Aorta (tissue), 5 donors: ENCODE measurements at places on chromosomes 6 and 20.

GRCh38 chr20:43444107-43444506, 13.6 kb upstream of the SRSF6 start:
- no peak for DNase-seq

DNA sequence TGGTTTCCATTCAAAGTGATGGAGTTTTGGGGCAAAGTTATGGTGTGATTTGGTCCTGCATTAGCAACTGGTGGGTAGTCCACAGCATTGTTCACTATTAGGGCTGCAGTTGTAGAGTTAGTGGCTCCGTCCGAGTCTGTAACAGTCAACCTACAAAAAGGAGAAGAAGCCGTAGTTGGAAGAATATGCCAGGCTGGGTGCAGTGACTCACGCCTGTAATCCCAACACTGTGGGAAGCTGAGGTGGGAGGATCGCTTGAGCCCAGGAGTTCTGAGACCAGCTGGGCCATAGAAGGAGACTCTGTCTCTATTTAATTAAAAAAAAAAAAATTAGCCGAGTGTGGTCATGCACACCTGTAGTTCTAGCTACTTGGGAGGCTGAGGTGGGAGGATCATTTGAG, 69.5 kb downstream of the KIAA0319 start:
- no peak for DNase-seq

DNA sequence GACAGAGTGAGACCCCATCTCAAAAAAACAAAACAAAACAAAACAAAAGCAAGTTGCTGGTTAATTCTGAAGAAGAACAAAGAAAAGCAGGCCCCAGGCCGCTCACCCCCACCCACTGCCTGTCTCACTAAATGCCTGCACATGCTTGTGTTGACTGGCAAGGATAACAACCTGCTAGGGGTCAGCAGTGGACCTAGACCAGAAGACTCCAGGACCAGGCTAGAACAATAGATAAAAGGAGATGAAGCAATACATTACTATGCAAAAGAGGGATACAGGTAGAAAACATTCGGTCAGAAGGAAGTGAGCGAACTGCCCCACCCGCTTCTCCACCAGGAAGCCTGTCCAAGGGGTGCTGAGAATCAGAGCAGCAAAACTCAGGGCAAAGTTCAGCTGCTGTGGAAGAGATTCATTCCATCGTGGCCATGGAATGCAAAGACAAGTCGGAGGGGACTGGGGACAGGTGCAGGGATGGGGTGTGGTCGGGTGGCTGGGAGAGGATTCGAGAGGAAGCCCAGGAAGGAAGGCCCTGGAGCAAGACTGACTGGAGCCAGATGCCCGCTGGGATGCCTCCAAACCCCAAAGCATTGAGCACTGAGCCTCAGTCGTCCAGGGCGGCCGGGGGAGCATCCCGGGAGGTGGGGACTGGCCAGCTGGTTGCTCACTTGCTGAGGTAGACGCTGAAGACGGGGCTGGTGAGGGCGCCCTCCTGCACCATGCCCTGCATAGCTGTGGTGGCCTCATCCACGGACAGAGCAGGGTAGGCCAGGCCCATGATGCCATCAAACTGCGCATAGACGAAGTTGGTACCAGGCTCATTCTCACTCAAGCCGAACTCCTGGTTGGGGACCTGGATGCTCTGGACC, 5.3 kb downstream of the PGC start:
- no peak for DNase-seq

DNA sequence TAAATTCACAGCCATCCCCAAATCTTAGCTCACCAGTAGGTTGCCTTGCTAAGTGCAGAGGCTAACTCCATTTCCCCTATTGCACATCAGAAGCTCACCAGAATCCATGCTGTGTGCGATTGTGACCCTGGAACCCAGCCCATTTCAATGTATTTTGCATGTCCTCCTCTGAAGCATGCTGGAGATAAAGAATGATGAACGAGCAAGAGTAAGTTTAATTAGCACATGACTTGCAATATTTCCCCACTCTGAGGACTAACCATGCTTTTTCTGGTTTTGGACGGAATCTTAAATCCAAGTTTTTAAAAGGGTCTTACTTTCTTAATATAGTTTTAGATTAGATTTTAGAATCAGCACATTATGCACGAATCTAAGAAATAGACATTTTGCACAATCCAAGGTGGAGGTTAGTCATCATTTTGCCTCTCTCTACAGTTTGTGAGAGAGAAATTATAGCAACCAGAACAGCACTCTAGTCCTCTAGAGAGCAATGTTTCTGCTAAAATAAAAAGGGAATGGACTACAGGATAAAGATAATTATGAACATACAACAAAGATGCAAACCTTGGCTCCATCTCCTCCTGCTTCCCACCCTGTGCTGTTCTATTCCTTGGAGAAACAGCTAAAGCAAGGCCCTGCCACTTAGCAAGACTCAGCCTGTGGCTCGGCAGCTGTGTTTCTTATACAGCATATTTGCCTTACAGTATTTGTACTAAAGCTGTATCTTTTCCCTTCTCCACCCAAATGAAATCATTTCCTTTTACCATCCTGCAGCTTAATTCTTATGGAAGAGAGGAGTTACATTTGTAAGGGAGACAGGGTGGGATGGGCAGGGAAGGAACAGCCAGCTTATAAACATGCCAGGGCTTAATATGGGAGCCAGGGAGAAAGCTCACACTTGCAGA, 24.9 kb upstream of the LAMA4 start:
- no peak for DNase-seq

DNA sequence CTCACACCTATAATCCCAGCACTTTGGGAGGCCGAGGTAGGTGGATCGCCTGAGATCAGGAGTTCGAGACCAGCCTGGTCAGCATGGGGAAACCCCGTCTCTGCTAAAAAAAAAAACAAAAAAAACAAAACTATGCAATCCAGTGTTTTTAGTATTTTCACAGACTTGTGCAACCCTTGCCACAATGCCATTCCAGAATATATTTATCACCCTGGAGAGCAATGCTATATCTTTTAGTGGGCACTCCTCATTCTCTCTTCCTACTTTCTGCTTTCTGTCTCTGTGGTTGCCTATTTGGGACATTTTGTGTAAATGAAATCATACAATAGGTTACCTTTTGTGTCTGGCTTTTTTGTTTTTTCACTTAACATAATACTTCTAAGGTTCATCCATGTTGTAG, 39.1 kb upstream of the MROH8 start:
- DNase-seq: no peak

DNA sequence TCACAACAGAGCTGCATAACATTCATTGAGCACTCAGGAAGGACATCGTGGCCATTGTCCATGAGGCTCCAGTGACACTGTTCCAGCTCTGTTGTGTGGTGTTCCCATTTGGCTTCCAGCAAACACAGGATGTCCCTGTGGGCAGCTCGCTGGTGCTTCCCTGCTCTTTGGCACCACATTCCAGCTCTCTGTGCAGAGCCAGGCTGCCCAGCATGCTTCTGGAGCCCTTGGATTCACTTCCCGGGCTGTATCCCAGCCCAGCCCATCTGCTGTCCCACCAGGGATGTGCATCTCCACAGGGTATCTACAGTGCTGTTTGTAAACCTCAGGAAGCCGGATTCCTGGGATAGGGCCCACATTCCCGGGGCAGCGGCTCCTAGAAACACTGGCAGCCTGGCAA, 57.2 kb downstream of the CTCFL start:
- peak; percentile 35 for DNase-seq

DNA sequence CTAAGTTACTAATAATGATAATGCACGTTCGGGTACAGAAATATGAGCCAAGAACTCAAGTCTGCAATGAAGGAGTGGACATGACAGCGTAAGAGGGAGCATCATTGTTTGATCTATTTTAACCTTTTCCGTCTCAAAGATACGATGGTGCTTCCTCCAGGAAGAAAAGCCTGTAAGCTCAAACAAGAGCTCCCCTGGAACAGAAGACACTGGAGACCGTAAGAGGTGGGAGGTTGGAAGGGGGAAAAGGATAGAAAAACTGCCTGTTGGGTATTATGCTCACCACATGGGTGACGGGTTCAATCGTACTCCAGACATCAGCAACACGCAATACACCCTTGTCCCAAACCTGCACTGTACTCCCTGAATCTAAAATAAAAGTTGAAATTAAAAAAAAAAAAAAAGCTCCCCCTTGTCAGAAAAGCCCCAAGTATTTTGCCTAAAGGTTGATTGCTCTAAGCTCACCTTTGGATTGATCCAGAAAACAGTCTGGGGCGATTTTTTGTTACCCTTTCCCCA, 180.5 kb downstream of the TRIM27 start:
- no peak for DNase-seq

GRCh38 chr6:75331151-75331550, 46.6 kb upstream of the TMEM30A start:
- DNase-seq: no peak

DNA sequence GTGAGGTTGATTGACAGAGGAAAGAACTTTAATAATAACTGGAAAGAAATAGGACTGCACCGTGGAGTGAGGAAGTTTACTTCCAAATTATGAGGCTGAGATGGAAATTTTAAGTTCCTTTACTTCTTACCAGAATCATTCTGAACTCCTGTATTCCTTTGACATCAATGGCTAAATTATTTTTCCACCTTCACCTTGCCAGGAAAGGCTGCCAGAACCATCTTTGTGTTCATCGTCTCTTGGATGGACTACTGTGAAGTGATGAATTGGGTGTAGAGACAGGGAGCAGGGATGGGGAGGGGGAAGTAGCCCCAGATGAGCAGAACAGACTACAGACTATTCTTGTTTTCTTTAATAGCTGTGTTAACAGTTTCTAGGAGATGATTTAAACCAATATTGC, 102.1 kb upstream of the CEP162 start:
- no peak for DNase-seq

GRCh38 chr20:59634435-59635005, 30.2 kb downstream of the PHACTR3 start:
- no peak for DNase-seq

DNA sequence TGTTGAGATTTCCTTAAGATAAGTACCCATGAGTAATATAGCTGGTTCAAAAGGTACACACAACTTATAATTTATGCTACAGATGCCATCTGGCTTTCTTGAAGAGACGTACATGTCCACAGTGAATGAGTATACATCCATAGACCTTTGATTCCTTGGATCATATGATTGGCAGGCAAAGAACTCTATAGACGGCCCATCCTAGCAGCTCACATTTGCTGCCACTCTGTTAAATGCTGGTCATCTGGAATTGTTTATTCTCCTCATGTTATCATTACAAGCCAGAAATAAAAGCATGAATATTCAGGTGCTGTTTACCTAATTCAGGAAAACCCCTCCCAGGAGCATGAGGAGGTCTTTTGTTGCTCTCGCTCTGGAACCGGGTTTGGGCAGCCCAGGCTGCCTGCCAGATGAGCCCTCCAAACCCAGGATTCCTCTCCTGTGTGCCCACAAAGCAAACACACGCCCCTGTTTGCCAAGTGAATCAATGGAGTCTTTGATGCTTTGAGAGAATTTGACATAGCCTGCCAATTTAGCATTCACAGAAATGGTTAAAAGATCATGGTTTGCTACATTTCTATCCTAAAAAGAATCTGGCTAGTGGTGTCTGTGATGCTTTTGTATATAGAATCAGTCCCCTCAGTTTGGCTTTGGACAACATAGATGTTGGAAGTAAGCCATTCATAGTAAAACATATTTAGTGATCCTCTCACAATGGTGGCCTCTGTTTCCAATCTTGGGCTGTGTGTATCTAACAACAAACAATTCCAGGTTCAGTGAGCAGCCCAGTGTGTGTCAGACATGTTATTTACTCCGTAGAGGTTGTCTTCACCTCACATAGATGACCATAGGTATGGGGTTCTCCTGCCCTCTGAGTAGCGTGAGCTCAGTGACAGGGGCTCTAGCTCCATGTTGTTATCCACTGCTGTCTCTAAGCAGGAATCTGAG, 17.5 kb upstream of the PLCG1 start:
- DNase-seq: no peak

GRCh38 chr6:30600451-30600961, 16.5 kb downstream of the PPP1R10 start:
- DNase-seq: peak; percentile 50

DNA sequence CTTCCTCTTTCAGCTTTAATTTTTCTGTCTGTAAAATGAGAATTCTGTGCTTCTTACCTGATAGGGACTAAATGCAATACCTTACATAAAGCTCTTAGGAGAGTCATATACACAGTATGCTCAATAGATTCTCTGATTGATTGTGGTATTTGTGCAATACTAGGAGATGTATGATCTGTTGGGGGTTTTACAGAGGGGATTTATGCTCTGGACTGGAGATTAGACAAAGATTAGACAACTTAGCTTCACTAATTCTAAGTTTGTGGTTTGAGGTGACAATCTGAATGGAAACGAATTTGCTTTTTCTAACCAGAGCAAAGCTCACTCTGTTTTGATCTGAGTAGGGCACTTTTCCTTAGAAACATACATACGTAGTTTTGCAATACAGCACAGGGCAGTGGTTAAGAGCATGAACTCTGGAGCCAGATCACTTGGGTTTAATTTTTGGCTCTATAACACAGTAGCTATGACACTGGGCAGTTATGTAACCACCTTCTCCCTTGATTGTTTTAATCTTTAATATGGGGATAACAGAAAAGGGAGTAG, 126.2 kb downstream of the RNF144B start:
- DNase-seq: no peak

DNA sequence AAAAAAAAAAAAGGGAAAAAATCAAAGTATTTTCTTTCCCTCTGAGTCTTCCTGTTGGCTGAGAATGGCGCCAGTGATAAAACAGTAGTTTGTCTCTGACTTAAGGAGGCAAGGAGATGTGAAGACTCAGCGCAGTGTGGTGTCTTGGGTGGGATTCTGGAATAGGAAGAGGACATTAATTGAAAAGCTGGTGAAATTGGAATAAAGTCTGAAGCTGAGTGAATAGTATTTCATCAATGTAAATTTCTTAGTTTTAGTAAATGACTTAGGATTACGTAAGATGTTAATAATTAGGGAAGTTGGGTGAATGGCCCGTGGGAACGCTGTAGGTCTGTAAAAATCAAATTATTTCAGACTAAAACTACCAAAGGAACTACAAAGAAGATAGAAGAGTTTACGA, 122.8 kb upstream of the ZNF217 start:
- no peak for DNase-seq

DNA sequence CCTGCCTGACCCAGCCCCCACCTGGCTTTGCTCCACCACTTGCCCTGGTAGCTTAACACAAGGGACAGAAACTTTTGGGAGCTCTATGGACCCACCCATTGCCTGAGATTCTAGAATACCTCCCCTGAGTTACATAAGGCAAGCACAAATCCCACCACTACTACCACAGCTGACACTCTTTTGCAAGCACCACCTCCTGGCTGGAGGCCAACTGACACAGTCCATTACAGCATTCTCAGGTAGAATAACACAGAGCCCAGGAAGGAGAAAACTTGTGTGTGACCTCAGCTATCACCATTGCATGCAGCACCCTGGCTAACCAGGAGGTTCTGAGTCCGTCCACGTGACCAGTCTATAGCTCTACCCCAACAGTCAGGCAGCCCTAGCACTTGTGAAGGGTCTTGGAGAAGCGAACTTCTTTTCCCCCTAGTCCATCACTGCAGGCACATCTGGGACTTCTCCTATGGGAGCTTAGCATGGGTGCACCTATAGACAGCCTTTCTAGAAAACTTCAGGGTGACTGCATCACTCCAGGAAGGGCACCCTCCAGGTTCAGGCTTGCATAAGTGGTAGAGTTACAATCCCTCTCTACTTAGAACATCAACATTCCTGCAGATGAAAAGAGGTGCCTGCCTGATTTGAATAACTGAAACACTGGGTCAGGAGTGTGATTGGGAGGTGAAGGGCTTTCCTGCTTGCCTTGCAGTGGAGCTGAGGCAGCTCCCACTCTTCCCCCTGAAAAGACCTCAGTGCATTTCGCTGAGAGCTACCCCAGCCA, 30.1 kb downstream of the CITED2 start:
- no peak for DNase-seq

- DNase-seq: no peak
These were observed 9.7 kb upstream of the MARCKS start for GRCh38 chr6:113847447-113847846.

- no peak for DNase-seq
These were observed 312.0 kb downstream of the ALDH8A1 start for GRCh38 chr6:134637847-134638437.

- DNase-seq: no peak
These were observed 787 bp upstream of the CARMIL1 start for GRCh38 chr6:25278261-25278913.
